ENCODE measurements at places on chromosomes 1 and 21. TPM values are rescaled to one million over a fixed set of nuclear protein-coding genes. Genes with fewer than 3 reads are reported as not detected.

Gene PADI2
- not detected for total RNA-seq

Gene YOD1
- 11.8 TPM for total RNA-seq

Gene PPP1R12B
- 19.1 TPM for total RNA-seq

Gene CD34
- 0.05 TPM for total RNA-seq

Gene OR2G6
- total RNA-seq: not detected

Gene KRTAP6-2
- not detected for total RNA-seq

Data from smooth muscle cell of the umbilical artery (primary cell).